ENCODE measurements at places on chromosomes 16 and 17.

GRCh38 chr17:65154770-65155589 is 17.8 kb downstream of the RGS9 start:
- DNase-seq, result no peak

DNA sequence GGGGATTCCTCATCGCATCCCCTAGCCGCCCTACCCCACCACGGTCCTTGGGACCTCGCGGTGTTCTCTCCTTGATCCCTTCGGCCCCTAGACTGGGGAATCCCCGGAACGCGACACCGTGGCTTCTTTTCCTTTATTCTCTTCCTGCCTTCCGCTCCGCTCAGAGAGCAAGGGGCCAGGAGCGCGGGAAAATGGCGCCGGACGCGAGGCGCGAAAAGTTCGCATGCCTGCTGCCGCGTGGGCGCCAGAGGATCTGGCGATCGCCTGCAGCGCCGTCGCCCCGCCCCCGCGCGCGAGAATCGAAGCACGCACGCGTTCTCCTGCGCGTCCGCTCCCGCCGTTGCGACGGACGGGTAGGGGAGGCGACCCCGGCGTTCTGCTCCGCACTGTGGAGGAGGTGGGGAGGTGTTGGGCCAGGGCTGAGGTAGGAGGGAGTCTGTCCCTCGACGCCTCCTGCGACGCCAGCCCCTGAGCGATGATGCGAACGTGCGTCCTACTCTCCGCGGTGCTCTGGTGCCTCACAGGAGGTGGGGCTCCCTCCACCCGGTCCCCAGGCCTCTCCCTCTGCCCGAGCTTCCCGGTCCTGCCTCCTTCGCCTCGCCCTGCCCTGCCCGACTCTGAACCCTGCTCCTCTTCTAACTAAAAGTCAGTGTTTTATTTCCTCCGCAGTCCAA is at the start of gene ZPBP2:
TSS of gene ZPBP2 (plus strand) at position 323 of the 674 bp plus-strand sequence. CDS start at position 476, 153 bp downstream.
- no peak for DNase-seq

GRCh38 chr17:78774956-78775571 is 7.0 kb downstream of the CYTH1 start:
- DNase-seq, result no peak

DNA sequence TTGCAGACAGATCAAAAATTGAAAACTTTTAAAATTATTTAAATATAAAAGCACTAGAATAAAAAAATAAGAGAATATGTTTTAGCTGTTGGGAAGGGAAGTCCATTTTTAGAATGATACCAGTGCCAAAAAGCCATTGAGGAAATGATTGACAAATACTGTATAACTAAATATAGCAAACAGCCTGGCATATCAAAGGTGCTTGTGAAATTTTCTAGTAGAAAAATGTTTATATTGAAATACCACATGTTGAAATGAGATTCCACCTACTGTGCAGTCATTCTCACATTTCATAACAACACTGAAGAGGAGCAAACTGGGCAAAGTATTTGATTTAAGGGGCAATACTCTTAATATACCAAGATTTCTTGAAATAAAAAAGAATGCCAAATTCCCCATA is 183.5 kb downstream of the PHKB start:
- no peak for DNase-seq

GRCh38 chr17:62581764-62582163 is 45.7 kb upstream of the MRC2 start:
- no peak for DNase-seq

GRCh38 chr17:70405492-70406220 is 236.3 kb downstream of the KCNJ2 start:
- no peak for DNase-seq

DNA sequence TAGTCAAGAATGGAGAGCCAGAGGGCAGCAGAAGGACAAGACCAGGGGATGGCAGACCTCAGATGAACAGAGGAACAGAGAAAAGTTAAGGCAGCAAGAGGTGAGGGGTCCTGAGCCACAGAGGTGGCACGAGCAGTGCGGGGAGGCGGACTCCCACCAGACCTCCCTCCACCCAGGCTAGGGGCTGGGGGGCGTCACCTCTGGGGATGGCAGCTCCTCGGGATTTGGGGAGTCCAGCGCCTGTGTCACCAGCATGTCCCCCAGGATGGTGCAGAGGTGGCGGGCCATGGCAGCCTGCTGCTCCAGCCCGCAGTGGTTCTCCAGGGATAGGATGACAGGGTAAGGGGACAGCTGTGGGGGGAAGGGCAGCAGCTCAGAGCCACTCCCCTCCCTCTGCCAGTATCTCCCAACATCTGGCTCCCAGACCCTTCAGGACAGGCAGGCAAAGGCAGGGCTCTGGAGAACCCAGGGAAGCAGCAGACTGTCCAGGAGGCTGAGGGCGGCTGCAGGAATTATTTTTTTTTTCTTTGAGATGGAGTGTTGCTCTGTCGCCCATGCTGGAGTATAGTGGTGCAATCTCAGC is 15.8 kb downstream of the PLCD3 start:
- no peak for DNase-seq

GRCh38 chr16:49280105-49280741 is 1.4 kb downstream of the CBLN1 start:
- no peak for DNase-seq

DNA sequence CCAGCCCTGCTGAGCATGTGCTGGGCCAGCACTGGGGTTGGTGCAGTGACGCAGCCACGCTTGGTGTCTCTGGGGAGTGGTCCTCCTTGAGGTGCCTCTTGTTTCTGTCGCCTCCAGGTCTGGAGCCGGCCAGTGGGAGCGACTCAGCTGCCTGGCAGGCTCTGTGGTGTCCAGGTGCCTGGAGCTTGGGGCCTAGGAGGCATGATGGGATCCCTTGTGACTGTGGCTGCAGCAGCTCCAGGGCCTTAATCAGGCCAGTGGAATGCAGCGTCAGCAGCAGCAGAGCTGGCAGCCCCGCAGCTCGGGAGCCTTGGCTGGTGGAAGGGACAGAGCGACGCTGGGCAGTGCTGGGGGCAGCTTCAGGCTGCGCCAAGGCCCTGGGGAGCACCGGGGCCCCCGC is 74.7 kb upstream of the CIBAR2 start:
- no peak for DNase-seq

DNA sequence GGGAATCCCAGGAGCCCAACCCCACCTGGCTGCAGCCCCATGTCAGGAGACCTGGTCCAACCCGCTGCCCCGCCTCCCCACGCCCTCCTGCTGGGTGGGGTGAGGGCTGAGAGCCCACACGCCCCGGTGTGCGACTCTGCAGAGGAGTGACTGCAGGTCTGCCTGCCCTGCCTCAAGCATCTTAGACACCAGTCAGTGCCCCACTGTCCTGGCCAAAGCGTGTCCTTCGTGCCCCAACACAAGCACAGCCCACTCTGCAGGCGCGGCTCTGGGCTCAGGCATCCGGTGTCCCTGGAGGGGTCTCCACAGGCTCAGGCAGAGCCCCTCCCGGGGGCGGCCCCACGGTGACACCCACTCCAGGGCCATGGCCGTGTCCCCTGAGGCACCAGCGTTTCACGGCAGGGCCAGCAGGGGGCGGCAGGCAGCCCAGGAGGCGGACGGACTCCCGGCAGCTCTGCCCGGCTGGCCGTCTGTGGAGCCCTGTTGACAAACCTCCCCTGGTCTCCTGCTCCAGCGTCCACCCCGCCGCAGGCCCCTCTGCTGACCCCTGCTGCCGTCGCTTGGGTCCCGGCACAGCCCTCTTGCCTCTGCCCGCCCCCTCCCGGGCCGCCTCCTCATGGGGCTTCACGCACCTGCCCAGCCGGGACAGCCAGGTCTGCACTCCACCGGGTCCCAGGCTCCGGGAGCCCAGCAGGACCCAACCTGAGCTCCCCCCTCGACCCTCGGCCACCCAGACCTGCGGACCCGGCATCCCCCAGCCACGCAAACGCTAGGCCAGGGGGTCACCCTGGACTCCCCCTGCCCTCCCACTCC is 8.6 kb upstream of the UBE2I start:
- peak; percentile 61 for DNase-seq

GRCh38 chr16:67277294-67277998 is 1.9 kb upstream of the PLEKHG4 start:
- no peak for DNase-seq

- DNase-seq, result no peak
Measured at GRCh38 chr16:88994695-88995094, 17.7 kb upstream of the CBFA2T3 start.
